ENCODE measurements at places on chromosomes 7 and 10.

- no peak for DNase-seq
Measured at GRCh38 chr7:30533886-30534285, 29.3 kb upstream of the GGCT start.

DNA sequence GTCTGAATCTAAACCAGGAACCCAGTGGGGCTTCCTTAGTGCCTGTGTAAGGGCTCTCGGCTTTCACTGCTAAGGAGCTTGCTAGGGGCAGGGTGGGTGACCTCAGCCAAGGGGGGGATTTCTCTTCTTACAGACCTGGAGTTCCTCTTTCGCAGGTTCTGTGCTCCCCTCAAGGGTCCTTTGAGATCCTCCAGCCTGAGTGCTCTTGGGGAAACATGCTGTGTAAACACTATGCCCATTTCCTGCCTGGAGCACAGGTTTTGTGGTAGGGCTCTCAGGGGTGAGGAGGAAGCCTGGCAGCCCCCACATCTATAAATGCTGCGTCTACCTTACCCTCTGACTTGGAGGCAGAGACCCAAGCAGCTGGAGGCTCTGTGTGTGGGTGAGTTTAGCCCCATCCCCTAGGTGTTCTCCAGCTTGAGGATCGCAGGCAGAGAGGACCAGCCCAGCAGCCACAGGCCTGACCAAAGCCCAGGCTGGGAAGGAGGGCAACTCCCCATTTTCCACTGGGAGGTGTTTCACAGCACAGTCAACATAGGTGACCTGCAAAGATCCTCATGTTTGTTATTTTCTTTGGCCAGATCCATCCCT is at the start of gene SFTPA1:
Gene SFTPA1, plus strand, starts transcription at position 339 of the 591 bp plus-strand sequence. CDS start 887 bp downstream, outside the sequence.
- DNase-seq: no peak

DNA sequence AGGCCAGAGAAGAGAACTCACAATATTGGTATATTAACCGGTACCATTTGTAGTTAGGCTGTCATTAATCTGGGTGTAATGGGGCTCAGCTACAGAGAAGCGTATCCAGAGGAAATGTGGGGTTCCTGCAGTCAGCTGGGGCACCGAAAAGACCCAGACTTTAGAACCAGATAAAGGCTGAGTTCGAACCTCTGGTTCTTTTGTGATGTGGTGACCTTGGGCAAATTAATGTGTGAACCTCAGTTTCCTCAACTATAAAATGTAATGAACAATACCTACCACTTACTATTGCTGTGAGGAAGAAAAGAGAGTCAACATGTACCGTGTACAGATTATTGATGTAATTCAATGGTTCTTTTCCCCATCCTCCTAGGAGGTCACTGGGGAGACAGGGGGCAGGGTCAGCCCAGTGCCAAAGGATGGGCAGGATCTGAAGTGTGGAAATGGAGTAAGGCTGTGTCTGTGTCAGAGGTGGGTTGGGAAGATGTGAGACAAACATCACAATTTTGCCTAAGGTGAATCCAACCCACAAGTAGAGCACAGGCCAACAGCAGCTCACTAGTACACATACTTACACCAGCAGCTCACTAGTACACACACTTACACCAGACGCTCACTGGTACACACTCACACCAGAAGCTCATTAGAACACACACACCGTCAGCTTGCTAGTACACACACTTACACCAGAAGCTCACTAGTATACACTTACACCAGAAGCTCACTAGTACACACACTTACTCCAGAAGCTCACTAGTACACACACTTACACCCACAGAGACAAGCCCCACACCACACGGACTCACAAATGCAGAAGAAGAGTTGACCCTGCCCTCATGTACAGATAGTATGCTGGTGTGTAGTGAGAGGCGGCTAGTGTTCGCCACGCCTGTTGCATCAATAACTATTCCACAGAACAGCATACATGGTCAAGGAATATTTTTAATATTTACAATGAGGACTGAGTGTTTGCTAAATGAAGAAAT is 28.0 kb downstream of the PRSS2 start:
- DNase-seq: peak; percentile 76

- no peak for DNase-seq
Measured at GRCh38 chr7:85023916-85024315, 162.9 kb downstream of the SEMA3D start.

DNA sequence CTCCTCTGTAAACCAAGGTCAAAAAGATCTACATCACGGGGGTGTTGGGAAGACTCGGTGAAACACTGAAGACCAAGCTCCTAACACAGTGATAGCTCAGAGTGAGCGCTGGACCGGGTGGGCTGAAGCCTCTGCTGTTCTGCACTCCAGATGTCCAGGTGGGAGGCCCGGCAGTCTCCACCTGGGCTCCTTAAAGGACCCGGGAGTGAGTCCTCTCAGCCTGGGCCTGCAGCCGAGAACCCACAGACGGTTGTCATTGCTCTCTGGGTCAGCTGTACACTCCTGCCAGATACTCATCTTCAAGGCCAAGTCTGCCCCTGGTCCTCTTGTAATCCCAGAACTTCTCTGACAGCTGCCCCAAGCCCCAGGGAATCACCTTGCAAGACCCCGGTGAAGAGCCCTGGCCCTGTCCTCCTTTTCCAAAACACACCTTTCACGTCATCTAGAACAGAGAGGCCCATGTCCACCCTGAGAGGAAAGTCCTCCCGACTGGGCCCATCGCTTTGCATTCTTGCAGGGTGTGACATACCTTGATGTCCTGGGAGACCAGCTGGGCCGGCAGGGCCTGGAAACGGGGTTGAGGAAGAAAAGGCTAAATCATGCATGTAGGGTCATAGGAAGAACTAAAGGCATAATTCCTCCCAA is 43.7 kb downstream of the COL17A1 start:
- DNase-seq: no peak

- no peak for DNase-seq
Measured at GRCh38 chr7:90250601-90251303, 5.8 kb downstream of the CFAP69 start.

DNA sequence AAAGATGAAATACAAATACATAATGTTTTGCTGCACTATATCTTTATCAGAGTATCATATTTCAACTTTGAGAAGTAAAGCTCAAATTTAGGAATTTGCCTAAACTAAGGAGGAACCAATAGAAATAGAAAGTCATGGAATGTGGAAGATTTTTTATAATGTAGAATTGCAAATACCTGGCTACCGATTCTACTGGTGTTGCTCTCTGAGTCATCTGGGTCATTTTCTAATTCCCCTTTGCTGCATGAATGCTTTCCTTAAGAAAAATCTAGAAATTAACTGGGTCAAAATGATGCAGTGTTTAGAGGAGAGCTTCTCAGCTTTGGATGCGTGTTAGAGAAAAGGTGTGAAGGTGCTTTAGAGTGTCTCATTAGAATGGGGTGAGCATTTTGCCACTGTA is 568.9 kb upstream of the ANKRD30A start:
- DNase-seq: no peak

GRCh38 chr7:28044825-28045224 is 135.8 kb downstream of the JAZF1 start:
- DNase-seq: no peak

- DNase-seq: peak; percentile 32
Measured at GRCh38 chr10:67837541-67838314, at the start of gene DNAJC12. Gene DNAJC12 (minus strand): TSS chr10:67838188. CDS start chr10:67838011, 177 bp downstream.

GRCh38 chr10:97858001-97858439 is 8.4 kb downstream of the GOLGA7B start:
- no peak for DNase-seq

DNA sequence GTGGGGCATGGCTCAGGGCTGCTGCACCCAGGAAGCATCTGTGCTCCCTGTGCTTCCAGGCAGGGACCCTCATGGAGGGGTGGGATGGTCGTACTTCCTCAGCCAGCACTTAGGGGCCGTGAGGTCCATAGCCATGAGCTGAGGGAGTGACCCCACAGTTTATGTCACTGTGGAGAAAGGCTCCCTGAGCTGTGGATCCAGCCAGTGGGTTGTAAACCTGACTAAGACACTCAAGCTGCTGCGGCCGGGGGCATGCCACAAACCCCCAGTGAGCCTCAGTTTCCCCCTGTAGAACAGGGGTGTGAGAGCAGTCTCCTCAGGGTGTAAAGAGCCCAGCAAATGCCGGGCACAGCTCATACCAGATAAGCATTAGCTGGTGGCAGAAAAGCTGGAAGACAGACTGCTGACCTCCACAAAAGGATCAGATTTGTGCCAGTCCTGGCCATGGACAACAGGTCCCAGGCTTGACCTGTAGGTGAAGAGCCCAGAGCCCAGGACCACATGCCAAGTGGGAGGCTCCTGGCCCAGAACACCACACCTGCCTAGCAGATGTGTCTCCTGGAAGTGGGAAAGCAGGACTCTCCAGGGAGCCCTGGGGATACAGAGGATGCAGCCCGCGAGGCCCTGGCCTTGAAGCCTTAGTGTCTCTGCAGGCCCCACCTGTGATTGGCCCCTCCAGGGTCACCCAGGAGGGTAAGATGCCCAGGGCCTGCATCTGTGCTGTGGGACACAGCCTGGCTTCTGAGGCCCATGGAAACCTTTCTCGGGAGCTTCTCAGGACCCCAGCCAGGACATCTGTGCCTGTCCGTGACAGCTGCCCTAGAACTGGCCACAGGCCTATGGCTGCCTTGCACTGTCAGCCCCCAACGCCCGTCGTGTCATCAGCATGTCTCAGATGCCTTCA is 78.1 kb upstream of the RET start:
- no peak for DNase-seq

GRCh38 chr10:126420567-126421300 is 32.5 kb upstream of the ADAM12 start:
- no peak for DNase-seq

GRCh38 chr10:119517235-119518141 is 25.0 kb downstream of the RGS10 start:
- DNase-seq: peak; percentile 55

DNA sequence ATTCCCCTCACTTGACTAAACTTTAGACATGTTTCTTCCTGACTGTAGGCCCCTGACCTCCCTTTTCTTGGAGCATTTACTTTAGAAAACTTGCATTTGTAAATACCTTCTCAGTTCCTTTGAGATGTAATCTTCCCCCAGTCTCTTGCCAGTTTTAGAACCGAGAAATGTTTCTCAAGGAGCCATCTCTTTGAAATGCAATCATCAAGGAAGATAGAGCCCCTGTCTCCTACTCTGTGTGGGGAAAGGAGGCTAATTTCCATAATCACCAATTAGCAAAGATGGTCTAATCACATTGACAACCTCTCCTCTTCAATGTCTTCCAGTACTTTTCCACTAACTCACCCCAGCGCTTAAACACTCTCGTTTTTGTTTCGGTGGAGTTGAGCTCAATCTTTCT is 70.0 kb upstream of the SMIM30 start:
- DNase-seq: no peak

- DNase-seq: no peak
Measured at GRCh38 chr10:71432101-71432905, 35.6 kb downstream of the CDH23 start.

- no peak for DNase-seq
Measured at GRCh38 chr7:1814089-1814811, 144.2 kb downstream of the ELFN1 start.

DNA sequence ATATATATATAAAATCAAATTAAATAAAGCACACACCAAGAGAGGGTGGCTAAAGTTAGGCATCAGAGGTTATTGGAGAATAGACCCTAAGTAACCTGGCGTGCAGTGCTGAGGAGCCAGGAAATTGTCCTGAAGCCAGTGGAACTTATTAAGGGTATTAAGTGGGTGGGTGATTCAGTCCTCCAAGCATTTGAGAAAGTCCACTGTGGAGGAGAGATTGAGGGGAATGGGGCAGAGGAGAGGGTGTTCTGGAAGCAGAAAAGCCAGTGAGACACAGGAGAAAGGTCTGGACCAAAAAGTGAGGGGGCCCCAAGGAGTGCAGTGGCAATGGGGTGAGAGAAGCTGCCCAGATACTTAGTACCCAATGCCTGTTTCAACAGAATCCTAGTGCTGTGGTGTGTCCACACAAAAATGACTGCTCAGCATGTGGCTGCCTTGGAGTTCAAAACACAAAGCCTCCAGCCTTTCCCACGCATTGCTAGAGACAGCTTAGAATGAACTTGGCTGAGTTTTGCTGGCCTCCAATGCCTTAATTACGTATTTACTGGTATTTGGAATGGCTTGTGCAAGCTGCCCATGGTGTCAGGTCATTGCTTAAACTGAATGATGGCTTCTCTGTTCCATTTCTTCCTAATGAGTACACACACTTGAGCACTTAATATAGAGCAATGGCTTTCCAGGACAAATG is 44.9 kb upstream of the CHST15 start:
- DNase-seq: no peak

- DNase-seq: no peak
Measured at GRCh38 chr7:8135417-8135816, 126.5 kb downstream of the ICA1 start.

DNA sequence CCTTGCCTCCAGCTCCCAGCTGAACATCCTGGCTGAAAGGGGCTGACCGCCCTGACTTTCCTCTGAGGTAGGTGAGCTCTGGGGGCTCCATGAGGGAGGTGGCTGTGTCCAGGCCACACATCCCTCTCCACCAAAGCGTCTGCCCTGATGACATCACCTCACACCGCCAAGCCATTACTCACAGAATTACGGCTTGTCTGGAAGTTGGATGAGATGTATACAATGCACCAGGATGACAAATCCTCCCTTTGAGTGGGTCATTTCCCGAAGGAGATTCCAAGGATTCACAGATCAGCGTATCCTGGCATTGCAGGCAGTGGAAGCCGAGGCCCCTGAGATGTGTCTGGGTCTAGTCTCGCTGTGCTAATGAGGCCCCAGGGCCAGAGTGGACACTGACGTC is 15.1 kb upstream of the RET start:
- no peak for DNase-seq

- DNase-seq: no peak
Measured at GRCh38 chr7:28091190-28091589, 89.4 kb downstream of the JAZF1 start.

- DNase-seq: no peak
Measured at GRCh38 chr10:54434782-54435181, 366.2 kb downstream of the PCDH15 start.

- DNase-seq: no peak
Measured at GRCh38 chr10:4069491-4069890, 284.5 kb upstream of the KLF6 start.

DNA sequence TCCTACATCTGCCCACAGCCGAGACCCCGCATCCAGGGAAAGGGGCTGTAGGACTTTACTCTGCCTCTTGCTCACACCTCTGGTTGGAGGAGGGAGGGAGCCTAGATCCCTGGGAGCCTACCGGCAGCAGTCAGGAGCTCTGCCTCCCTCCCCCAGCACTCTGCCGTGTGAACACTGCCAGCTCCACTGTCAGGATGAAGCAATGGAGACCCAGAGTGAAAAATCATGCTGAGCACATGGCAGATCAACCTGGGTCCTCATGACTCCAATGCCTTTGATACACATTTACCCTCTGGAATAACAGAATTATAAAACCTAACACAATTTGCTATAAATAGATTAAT is 477.7 kb downstream of the TNS3 start:
- DNase-seq: no peak

DNA sequence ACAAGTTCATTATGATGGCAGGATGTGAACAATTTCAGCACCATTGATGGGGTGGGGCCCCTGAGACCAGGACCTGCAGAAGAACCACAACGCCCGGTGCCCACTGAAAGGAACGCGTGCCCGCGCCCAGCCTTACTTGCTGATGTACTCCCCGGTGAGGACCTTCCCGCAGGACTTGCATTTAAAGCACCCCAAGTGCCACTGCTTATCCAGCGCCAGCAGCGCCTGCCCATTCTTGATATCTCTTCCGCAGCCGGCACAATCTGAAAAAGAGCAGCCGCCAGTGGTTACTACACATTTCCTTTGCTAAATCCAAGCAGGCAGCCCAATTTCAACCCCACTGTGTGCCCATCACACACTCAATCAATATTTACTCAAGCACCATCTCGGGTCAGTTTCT is 110.6 kb downstream of the ABLIM1 start:
- DNase-seq: no peak
